Peyer's patch (tissue), 4 donors: ENCODE measurements at places on chromosomes 12 and 14. TPM values are rescaled to one million over a fixed set of nuclear protein-coding genes. Genes with fewer than 3 reads are reported as not detected.

- DNase-seq = no peak
Observed at GRCh38 chr12:108657130-108657745, 23.5 kb upstream of the SELPLG start.

DNA sequence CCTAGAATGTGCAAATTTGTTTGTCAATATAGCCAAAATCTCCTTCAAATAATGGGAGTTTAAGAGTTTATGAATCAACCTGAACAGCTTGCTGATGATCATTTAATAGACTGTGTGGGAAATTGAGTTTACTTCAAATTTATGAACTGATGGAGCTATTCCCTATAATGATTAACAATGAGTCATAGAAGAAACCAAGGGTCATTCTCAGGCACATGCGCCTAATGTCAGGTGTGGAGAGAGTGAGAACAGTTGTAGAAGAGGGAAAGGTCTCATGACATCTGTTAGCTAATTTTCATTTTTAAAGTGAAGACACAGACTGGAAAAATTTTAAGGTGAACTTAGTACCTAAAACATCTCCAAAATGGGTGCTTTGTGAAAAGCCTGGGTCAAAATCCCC lies 191.8 kb downstream of the BMP4 start:
- DNase-seq = peak; percentile 46

GALNT6 gene
- 47.7 TPM for total RNA-seq

- DNase-seq = peak; percentile 79
Observed at GRCh38 chr12:4281173-4281654, 7.7 kb downstream of the CCND2 start.

GRCh38 chr14:69657950-69658355 lies 46.6 kb downstream of the SUSD6 start:
- DNase-seq = peak; percentile 78

DNA sequence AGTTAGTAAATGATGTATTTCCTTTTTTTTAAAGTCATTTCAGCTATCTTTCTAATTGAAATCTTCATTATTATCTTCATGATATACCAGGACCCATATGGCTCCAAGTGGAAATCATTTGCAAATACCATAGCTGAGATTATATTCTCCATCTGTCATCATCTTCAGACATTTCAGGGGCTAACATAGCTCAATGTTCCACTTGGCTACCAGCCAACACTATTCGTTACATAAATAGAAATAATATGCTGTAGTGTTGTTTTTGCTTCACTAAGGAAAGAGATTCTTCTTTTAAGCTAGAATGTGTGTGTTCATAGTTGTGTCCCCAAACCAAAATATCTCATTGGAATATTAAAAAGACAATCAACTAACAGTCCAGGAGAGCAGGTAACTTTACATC lies 225.1 kb downstream of the DIO2 start:
- no peak for DNase-seq

PTCSC3 gene
- not detected for total RNA-seq
